Activated B cell treated with CpG ODN at 0.5 μM for 24 hours (primary cell): ENCODE measurements at places on chromosomes 11 and 22.
A peak's percentile ranks its signal among the peaks of the same experiment; 100 is the strongest.

DNA sequence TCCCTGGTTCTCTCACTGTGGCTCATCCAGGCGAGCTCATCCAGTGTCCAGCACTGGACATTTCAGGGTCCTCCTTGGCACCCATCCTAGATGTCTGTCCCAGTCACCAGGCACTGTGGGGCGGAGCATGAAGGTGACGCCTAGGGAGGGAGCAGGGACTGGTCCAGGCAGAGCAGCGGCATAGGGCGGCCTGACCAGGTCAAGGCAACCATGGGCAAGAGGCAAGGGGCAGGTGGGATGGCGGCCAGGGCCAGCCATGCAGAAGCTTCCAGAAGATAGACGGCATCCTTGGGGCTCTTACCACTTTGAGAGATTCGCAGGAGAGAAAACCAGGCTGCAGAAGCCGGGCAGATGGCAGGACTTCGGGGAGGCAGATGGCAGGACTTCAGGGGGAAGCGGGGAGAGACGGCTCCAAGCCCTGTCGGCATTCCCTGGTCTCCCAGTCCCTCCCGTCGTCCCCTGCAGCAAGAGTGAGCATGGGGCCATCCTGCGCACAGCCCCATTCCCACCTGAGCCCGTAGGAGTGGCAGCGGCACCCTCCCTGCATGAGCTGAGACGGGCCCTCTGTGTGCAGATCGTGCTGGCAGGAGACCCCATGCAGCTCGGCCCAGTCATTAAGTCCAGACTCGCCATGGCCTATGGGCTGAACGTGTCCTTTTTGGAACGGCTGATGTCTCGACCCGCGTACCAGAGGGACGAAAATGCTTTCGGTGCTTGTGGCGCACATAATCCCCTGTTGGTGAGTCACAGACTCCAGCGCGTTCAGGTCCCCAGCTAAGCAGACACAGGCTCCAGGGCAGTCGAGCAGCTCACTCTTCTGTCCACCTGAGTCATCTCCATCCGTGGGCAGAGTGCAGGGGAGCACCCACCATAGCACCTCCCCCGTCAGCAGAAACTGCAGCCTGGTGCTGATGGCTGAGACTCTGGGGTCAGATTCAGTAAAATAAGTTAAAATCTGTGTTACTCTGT is 20.1 kb upstream of the PANX2 start:
- no peak for DNase-seq

DNA sequence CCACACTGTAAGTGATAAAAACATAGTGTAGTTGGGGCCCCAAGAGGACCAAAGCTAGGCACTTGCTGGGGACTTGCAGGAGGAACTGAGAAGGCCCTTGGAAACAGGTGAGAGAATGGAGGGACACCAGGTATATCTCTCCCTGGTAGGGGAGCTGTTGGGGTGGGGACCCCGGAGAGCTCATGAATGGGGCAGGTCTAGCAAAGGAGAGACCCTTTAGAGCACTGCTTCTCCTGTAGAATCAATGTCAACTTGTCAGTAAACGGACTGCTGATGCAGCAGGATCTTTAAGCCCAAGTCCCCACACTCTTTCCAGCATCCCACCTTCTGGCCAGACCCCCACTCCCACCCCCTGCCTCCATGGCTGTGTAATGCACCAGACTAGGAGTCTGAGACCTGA is 109.6 kb upstream of the THY1 start:
- DNase-seq, result no peak

DNA sequence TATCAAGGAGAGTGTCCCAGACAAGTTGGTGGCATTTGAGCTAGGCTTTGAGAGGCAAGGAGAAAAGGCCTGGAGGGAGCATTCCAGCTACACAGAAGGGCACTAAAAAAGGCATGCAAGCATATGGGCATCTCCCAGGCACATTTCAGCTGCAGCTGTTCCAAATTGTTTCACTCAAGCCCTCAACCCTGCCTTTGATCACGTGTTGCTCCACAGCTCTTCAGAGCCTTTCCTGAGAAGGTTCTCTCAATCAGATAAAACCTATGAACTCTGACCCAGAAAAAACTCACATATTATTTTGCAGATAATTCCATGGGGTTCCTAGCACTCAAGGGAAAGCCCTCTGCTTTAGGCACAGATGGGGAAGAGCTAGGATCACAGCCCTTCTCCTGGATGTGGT is 24.4 kb upstream of the HSPA8 start:
- DNase-seq, result no peak

DNA sequence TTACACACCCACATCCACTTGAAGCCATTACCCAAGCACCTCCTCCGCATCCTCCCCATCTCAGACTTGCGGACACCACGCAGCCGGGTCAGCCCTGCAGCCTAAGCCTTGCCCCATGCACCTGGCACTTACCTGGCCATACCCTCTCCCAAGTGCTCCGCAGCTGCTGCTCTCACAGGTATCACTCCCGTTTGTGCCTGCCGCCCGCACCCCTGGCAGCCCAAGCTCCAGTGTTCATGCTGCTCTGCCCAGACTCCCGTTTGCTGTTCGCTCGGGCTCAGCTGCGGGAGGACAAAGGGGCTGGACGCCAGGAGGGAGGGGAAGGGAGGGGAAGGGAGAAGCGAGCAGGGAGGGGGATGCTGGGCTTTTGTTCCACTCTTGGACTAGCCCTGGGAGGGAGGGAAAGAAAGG is at the start of gene KLHL35:
Gene KLHL35 (minus strand): TSS at position 293 of the 411 bp plus-strand sequence. CDS start 2,574 bp downstream, outside the sequence.
- DNase-seq, result no peak

DNA sequence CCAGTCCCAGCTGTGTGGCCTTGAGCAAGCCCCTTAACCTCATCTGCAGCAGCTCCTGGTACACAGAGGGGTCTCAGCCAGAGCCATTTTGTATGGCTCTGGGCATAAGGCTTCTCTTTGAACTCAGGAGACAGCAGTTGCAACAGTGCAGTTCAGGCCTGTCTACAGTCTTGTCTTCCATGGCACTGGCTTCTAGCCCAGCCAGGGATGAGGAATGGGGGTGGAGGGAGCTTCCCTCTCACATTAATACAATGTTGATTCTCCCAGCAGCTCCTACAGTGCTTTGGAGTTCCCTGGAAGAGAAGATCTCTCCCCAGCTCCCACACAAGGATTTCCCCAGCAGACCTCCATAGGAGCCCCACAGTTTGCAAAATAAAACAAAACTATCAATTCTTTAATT is 350.2 kb downstream of the BUD13 start:
- no peak for DNase-seq

DNA sequence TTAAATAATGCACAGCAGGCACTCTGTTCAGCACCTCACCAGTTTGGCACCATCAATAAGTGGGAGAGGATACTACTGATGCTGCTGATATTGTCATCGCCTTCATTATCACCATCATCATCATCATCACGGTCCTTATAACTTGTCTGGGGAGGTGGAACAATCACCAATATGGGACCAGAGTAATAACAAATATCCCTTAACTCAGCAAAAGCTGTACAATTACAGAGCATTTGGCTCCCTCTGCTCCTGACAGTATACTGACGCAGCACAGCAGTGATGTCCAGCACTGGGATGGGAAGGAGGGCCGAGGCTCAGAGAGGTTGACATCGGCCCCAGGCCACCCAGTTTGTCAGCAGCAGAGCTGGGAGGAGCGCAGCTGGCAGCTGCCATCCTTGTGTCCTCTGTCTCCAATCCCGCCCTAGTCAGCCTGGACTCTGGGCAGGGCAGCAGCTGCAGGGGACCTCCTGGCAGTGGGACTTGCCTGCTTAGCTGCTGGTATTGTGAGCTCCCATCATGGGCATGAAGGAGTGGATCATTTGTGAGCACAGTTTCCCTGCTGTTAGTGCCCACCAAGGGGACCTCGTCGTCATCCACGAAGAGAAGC is 90.0 kb downstream of the DHCR7 start:
- DNase-seq, result no peak

DNA sequence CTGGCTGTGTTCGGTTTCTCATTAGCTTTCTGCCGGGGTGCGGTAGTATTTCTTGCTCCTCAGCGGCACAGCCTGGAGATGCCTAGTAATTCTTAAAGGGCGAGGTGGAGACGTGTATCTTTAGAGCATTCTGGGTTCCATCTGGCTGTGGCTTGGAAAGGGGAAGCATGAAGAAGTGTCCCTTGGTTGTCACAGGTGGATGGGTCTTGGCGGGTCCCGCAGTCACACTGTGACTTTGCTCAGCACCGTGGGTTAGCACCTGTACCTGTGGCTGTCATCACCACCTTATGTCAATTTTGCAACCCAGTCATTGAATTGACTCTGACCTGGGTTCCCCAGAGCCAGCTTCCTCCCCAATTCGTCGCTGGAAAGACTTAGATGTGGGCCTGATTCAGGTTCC is 57.6 kb downstream of the MIAT start:
- no peak for DNase-seq

DNA sequence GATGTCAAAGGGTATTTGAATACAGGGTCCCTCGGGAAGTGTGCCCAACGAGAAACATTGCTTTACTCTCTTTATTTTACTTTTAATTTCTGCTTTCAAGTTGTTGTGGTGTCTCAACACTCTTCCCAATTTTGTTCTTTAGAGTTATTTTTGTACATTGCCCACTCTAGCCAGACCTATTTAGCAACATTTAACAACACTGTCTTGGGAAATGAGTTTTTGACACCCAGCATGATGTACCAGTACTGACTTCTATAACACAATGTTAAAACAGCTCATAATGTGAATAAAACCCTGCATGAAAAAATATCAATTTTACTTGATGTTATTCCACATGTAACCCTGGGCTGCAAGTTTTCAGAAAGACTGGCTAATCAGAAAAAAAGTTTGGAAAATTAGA is 350.2 kb upstream of the PITPNB start:
- no peak for DNase-seq

DNA sequence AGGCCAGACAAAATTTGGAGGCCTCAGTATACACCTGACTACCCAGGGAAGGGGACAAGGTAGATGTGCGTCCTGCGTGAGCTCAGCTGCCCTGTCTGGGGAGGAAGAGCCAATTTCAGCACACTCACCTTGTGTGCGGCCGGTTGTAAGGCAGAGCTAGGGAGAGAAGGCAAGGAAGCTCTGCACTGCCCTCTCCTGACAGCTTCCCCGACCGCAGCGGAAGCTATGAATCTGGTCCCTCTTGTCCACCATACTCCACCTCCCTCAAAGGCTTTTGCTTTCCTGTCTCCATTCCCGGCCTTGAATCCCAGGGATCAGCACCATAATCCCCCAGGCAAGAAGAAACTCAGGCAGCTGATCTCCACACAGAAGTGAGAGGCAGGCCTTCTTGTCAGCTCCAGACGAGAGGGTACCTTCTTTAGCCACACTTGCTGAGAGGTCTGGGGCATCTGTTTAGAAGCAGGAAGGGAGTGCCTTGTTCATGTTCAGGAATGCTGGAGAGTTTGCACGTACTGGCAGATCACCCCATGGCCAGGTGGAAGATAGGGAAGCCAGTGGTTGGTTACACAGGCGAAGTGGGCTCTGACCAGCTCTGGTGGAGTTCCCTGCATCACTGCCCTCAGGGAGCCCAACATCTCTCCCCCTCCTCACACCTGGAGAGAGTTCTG is 62.5 kb downstream of the FEZ1 start:
- no peak for DNase-seq

DNA sequence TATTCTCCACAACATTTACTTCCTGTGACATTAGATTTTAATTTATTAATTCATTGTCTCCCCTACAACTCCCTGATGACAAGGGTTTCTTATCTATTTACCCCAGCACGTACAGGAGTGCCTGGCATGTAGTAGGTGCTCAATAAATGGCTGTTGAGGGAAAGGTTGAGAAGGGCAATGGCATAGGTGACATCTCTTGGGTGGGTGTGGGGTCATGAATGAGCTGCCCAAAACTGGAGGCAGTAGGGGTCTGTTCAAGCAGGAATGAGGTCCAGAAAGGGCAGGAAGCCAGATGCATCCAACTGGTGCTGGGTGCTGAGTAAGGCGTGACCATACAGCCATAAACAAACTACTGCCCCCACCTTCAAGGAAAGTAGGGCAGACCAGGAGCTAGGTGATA is 2.8 kb downstream of the VWCE start:
- DNase-seq, result no peak

DNA sequence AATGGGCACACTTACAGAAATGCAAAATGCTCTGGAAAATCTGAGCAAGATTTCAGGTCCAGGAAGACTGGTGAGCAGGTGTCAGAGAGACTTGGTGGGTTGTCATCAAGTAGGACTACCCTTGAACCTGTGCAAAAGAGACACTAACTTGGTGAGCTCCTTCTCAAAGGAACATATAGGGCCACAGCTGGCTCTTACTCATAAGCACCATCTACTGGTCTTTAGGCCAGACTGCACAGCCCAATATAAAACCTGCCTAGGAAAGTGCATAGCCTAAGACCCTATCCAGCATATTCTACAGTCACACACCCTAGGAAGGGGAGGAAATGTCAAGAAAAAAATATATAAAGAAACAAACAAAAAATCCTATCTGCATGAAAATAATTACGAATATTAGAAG is 18.2 kb upstream of the OR10W1 start:
- DNase-seq, result no peak

DNA sequence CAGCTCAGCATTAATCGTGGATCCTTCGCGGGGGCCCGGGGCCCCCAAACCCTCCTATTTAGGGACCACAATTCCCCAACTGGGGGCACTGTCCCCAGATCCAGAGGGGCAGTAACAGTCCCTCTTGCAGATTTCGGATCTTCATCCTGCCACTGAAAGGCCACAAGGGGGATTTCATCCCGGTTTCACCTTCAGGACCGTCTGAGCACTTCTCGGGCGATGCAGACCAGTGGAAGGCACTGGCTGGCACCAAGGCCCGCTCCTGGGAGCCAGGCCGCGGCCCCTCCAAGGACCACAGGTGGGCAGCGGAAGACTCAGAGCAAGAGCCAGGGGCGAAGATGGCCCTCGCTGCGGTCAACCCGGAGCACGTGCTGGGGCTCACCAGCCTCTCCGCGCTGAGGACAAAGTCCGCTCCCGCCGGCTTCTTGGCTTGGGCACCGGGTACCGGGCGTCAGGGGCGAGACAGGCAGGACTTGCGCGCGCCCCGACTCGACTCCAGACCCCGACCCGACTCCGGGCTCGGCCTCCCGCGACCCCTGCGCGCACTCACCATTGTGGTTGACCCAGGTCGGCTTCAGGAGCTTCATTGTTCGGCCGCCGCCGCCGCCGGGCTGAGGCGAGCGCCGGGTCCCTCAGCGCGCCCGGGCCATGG is 517 bp downstream of the HIRA start:
- DNase-seq, result peak; percentile 34

GRCh38 chr22:37931893-37932389 is 21.5 kb downstream of the C22orf23 start:
- no peak for DNase-seq

- DNase-seq, result no peak
Measured at GRCh38 chr11:35390737-35391682, 28.3 kb downstream of the SLC1A2 start.

DNA sequence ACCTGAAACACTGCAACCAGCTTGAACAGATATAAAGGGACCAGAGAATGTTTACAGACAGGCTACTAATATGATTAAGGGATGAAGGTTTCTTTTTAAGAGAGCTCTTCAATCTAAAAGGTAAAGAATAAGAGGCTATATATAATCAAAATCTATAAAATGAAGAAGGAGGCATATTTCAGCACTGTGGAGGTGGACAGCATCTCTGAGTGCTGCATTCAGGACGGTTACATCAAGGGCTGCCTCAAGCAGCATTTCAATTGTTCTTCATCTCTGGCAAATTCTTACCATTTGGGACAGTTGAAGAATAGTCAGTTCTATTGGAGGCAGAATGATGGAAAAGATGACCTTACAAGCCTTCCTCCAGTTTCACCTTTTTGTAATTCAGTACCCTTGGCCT is 139.6 kb upstream of the LMO1 start:
- no peak for DNase-seq
